ENCODE measurements at places on chromosomes 4 and X.

DNA sequence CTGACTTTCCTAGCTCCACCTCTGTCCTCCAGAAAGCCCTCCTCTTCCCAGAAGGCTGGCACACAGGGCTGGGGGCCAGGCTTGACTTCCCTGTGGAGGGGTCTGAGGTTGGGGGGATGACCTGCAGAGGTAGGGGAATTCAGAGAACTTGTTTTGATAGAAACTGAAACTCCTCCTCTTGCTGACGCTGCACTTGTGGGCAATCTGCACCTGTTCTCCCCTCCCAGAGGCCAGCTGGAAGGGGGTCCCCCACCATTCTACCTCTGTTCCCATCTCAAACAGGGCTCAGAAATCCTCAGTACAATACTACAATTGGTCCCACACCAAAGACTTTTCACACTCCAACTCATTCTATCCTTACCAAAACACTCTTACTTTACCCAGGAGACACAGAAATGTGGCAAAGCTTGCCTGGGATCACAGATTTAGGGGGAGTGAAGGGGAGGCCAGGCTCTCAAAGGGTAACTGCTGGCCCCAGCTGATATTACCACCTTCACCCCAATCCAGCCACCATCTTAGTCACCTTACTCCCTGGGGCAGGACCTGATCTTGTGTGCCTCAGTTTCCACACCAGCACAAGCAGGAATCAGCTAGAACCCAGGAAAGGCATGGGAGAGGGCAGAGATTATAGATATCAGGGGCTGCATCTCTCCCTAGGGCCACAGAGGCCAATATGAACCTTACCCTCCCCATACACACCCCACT is 18.5 kb downstream of the OTUD5 start:
- H3K27ac ChIP-seq, result no peak overlapping the region
- no peaks in the 10 kb centered on the region for H3K4me1 ChIP-seq

- H3K4me1 ChIP-seq, result no peaks in the 10 kb centered on the region
- no peak overlapping the region for H3K27ac ChIP-seq
- no peak overlapping the region for H3K4me3 ChIP-seq
- no peaks in the 10 kb centered on the region for H3K36me3 ChIP-seq
- DNase-seq, result no peak
These were observed 24.7 kb upstream of the GPR101 start for GRCh38 chrX:137058339-137059127.

GRCh38 chr4:48970471-48970921 is 15.6 kb upstream of the CWH43 start:
- H3K27me3 ChIP-seq, result no peaks in the 10 kb centered on the region
- no peak overlapping the region for H3K27ac ChIP-seq
- H3K4me1 ChIP-seq, result no peaks in the 10 kb centered on the region
- H3K4me3 ChIP-seq, result no peak overlapping the region
- DNase-seq, result no peak

DNA sequence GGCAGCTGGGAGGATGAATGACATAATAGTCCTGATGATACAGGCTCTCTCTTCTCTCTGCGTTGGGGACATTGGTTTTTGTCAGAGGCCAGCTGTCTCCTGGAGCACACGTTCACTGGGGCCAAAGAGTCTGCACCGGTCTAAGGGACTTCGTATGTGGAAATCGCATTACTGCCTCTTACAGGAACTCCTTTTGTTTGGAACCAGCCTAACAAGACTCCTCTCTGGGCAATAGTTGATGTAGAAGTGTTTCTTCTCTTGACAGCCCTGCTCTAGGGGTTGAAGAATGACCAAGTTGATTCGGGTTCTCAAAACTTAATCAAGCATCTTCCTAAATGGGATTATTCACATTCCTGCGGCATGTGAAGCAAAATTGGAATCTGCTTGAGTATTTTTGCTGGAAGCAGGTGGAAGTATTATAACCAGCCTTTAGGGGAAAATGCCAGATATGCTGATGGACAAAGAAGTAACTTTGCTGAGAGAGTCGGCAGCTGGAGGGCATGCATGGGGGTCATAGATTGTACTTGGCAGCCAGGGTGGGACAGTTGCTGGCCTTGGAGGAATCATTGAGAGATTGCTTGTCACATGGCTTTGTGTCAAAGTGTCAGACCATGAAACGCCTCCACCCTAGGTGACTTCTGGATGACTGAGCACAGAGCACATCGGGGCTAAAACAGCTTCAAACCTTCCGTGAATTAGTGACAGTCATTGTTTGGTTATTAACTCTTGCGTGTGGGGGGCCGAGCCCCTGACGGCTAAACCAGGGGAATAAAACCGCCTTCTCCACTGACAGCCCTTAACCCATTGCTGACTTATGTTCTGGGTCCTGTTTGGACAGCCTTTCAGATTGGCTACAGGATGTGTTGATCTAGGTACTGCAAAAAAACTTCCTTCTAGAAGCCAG is 34.4 kb upstream of the SLC34A2 start:
- H3K27ac ChIP-seq, result no peak overlapping the region
- no peaks in the 10 kb centered on the region for H3K4me1 ChIP-seq
- no peaks in the 10 kb centered on the region for H3K36me3 ChIP-seq
- H3K4me3 ChIP-seq, result no peak overlapping the region

DNA sequence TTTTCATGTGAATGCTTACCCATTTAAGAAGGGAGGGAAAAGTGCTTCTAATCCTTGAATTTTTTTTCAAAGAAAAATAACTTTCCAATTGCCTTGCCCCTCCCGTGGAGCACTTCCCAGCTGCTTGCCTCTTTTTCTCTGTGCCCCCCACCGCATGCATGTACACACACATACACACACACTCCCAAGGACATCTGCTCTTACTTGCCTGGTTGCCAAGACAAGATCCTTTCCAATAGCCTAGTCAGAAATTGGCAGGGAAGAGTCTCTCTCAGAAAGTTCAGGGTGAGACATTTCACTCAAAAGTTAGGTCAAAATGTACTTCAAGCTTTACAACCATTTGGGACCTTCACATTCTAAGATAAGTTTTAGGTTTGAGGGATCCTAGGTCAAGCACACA is 10.9 kb downstream of the HHIP start:
- no peaks in the 10 kb centered on the region for H3K36me3 ChIP-seq
- H3K27ac ChIP-seq, result no peak overlapping the region
- no peak overlapping the region for H3K4me3 ChIP-seq
- no peaks in the 10 kb centered on the region for H3K27me3 ChIP-seq
- no peaks in the 10 kb centered on the region for H3K4me1 ChIP-seq
- no peak for DNase-seq

DNA sequence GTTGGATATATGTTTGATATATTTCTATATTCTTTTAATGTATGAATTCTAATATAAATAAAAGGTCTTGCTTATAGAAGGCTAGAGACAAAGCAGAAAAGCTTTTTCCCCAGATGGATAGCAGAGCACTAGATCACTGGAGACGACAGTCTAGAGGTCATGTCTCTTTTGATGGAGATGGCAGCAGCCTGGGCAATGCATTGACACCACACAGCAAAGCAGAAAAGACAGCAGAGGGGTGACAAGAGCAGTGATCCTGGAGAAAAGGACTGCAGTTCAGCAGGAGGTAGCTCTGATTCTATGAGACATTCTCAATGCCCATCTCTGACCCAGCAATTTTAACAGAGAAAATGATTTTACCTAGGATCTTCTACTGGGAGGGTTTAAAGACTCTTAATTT is 210.6 kb downstream of the DTHD1 start:
- DNase-seq, result no peak
- no peaks in the 10 kb centered on the region for H3K36me3 ChIP-seq
- no peaks in the 10 kb centered on the region for H3K27me3 ChIP-seq
- H3K4me1 ChIP-seq, result no peaks in the 10 kb centered on the region
- no peak overlapping the region for H3K4me3 ChIP-seq

GRCh38 chr4:100082852-100083251 is 107.4 kb downstream of the DDIT4L start:
- no peak overlapping the region for H3K27ac ChIP-seq
- H3K27me3 ChIP-seq, result no peaks in the 10 kb centered on the region
- no peak overlapping the region for H3K4me3 ChIP-seq
- H3K4me1 ChIP-seq, result no peaks in the 10 kb centered on the region
- H3K36me3 ChIP-seq, result no peaks in the 10 kb centered on the region

GRCh38 chr4:836750-837301 is 10.9 kb upstream of the CPLX1 start:
- no peaks in the 10 kb centered on the region for H3K4me1 ChIP-seq
- no peak overlapping the region for H3K4me3 ChIP-seq
- no peak for DNase-seq
- H3K36me3 ChIP-seq, result no peaks in the 10 kb centered on the region
- H3K27me3 ChIP-seq, result no peaks in the 10 kb centered on the region
